ENCODE measurements at places on chromosomes 13 and 19.

GRCh38 chr13:25196971-25197370, 24.9 kb upstream of the AMER2 start:
- no peak for DNase-seq

- no peak for DNase-seq
Measured at GRCh38 chr13:75908141-75908540, 272.0 kb downstream of the LMO7 start.

DNA sequence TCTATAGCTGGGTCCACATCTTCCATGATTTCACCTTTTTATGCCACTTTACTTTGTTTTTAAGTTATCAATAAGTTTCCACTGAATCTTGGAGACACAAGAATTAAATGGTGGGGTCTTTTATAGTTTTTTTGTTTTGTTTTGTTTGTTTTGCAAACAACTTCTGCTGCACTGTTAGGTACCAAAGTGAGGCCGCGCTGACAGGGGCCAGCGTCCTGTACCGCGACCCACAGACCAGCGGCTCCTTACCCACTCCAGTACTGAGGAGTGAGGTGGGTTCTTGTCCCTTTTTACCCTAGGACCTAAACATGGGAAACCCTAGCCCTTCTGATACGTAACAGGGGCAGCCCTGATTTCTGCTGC, 75.8 kb upstream of the MCF2L start:
- no peak for DNase-seq

DNA sequence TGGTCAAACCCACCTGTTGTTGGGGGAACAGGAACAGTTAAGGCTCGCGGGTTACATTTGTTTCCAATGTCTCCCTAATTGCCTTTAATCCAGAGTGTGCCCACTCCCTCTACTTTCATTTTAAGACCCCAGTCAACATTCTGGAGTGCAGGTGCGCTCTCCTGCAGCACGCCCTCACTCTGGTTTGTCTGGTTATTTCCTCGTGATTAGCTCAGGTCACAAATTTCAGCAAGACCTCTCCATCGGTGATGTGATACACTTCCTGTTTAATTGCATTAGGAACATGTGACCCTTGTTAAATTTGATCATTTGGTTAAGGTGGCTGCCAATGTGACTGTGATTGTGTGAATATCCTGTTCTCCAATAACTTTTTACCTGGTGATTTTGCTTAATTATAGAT, 53.0 kb downstream of the TEX29 start:
- no peak for DNase-seq

DNA sequence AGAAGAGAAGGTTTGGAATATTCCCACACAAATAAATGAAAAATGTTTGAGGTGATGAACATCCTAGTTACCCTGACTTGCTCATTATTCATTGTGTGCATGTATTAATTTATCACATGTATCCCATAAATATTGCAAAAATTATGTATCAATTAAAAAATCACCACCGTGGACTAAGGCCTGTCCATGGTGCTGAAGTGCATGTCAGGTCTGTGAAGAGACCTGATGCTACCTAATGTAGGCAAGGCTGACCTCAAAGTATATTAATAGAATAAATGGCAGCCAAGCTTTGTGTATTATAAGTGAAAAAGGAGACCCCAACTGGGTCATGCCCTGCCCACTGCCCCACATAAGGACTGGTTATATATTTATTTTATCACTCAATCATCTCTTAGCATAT, 34.4 kb upstream of the ZNF835 start:
- no peak for DNase-seq

DNA sequence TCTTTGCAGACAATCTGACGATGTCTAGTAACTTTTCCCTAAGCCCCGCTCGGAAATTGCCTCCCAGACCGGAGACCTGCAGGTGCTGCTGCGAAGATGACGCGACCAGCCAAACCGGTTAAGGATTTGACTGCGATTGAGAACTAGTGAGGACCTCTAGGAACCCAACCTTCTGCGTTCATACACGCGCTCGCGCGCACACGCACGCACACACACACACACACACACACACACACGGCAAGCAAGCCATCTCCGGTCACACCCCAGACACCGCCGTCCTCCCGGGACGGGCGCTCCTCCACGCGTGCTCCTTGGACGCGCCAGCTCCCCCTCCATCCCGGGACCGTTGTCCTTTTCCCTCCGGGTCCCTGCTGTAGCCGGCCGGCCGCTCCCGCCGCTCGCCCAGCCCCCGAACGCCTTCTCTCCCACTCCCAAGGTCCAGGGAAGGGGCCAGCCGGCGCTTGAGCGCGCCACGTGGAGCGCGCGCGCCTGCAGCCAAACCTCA, 1.2 kb downstream of the TBC1D4 start:
- DNase-seq: no peak

- DNase-seq: no peak
Measured at GRCh38 chr19:17778251-17778967, 16.5 kb upstream of the B3GNT3 start.

GRCh38 chr13:113297370-113298042, 467 bp downstream of the LAMP1 start:
- DNase-seq: no peak

- DNase-seq: no peak
Measured at GRCh38 chr13:42567906-42568305, 6.0 kb upstream of the TNFSF11 start.

DNA sequence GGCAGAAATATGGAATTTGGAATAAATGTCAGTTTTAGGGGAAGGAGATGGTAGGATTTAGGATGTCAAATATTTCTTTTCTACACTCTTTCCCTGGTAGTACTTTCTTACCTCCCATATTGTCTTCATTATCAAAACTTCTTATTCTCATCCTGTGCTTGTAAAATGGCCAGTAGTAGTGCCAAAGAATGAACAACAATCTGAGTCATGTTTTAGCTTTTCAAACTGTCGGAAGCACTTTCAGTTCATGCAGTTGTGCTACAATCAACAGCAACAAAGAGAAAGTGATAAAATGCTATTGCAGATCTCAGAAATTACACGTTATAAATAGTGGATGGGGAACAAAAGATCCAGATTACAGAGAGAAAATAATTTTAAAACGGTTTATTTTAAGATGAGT, 193.7 kb upstream of the RXFP2 start:
- DNase-seq: no peak

GRCh38 chr13:39699274-39699673, 43.8 kb downstream of the COG6 start:
- no peak for DNase-seq

Data from activated CD4-positive, CD25-positive, alpha-beta regulatory T cell (primary cell).